Mesothelial cell of epicardium (in vitro differentiated cells): ENCODE measurements at places on chromosomes 1 and 21. TPM values are rescaled to one million over a fixed set of nuclear protein-coding genes. Genes with fewer than 3 reads are reported as not detected.

Gene GSTM2
- total RNA-seq = 169 to 186 TPM (median 177 TPM) in 3 replicates

Gene RIIAD1
- not detected in 3 replicates for total RNA-seq

Gene IQGAP3
- 13.9 to 17.6 TPM (median 15.3 TPM) in 3 replicates for total RNA-seq

Gene SPATA17
- 1.5 to 2.9 TPM (median 2.3 TPM) in 3 replicates for total RNA-seq

Gene EPHA8
- total RNA-seq = 0.09 TPM in 1 of 3 replicates, not detected in the others

Gene RERE
- 177 to 187 TPM (median 187 TPM) in 3 replicates for total RNA-seq

Gene TCP10L
- total RNA-seq = 1.4 to 1.6 TPM (median 1.5 TPM) in 3 replicates

Gene S100A5
- total RNA-seq = not detected in 3 replicates

Gene IPP
- total RNA-seq = 19.8 to 23.1 TPM (median 20.6 TPM) in 3 replicates

Gene LCE2A
- not detected in 3 replicates for total RNA-seq

Gene GUCA2B
- not detected in 3 replicates for total RNA-seq

Gene HSPA6
- 0.13 to 0.38 TPM (median 0.25 TPM) in 3 replicates for total RNA-seq

Gene COL16A1
- total RNA-seq = 365 to 389 TPM (median 380 TPM) in 3 replicates

Gene PFDN2
- 49.7 to 53.2 TPM (median 50.8 TPM) in 3 replicates for total RNA-seq

DNA sequence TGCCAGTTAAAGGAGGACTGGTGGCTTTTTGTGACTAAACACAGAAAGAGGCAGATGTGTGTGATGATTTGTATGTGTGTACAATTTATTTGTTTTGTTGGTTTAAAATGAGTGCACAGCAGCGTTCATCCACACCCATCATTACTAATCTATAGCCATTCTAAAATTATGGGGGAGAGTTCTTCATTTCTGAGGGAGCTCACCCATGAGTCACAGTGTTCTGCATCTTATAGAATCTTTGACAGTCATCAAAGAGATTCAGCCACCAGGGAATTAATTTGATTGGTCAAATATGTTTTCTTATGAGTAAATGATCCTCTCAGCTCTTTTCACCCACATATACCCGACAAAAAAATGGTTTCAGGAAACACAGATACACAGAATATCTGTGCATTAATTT, 147.9 kb downstream of the GREM2 start:
- no peak for DNase-seq

GRCh38 chr1:54361342-54361741, 44.9 kb downstream of the SSBP3 start:
- DNase-seq = no peak

GRCh38 chr1:63847308-63847910, 73.6 kb downstream of the ROR1 start:
- no peak for DNase-seq

GRCh38 chr1:147771226-147772125, 11.1 kb upstream of the GJA5 start:
- DNase-seq = no peak

GRCh38 chr1:54812801-54813484, 11.8 kb upstream of the TTC22 start:
- DNase-seq = no peak

DNA sequence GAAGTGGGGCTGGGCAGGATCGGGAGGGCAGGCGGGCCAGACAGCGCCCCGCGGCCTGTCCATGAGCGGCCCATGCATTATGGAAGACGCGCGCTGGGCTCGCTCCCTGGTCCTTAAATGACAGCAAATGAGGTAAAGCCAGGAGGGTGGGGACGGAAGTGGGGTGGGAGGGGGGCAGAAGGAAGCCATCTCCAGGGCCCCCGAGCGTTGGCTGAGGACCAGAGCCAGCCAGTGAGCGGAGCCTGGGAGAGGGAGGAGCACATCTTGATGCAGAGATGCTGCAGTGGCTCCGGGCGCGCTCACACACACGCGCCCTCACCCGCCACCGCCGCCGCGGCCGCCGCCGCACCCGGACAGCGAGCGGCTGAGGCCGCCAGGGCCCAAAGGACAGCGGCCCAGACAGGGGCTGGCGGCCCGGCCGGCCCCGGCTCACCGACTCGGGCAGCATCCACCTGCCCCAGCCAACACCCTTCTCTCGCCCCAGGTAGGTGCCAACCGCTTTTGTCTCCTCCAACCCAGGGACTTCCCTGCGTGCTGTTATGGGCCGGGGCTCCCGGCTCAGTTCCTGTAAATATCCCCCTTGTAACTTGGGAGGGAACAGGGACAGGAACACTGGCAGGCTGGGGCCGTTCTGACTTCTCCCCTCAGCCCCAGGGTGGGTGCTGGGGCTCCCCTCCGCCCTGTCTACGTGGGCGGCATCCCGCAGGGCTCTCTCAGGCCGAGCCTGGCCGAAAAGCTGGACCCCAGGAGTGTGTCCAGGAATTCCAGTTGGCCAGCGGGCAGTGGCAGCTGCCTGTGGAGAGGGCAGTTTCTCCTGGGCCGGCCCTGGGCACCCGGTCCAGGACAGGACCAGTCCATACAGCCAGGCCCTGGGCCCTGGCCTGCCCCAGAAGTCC, at the start of gene CNTN2:
Gene CNTN2 (plus strand): TSS at position 302 of the 896 bp plus-strand sequence. CDS start 9,974 bp downstream, outside the sequence.
- no peak for DNase-seq

GRCh38 chr1:112140743-112141142, 151.3 kb upstream of the KCND3 start:
- no peak for DNase-seq

DNA sequence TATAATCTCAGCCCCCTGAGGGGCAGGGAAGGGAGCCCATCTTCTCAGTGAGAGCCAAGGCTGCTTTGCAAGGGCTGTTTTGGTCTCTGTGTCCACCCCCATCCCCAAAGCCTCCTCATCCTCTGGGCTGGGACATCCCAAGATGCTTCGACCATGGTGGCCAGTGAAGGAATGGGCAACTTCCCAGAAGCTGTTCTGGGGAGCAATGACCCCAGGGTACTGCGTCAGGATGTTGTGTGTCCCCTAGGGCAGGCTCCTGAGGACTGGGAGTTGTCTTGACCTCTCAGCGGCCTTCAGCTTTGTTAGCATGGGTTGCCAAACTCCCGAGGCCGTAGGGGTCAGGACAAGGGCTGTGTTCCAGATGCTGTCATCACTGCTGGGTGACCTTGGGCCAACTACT, 238.4 kb upstream of the POU3F1 start:
- peak; percentile 26 for DNase-seq

DNA sequence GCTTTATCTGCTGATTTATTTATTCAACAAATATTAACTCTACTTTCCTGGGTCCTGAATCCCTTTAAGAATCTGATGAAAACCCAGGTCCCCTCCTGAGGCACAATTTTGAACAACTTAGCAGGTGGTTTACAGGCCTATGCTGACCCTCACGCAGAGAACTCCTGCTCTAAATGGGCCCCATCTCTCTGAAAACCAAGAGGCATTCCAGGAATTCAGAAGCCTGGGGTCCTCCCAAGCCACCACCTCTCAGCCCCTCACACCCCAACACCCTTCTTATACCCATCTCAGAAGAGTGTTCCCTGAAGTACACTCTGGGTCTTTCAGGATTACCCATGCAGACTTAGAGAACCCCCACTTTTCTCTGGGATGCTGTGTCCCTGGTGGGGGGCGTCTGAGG, 34.5 kb downstream of the LHX4 start:
- no peak for DNase-seq

GRCh38 chr21:40587736-40588346, 259.1 kb downstream of the DSCAM start:
- DNase-seq = no peak

- no peak for DNase-seq
Measured at GRCh38 chr1:110515891-110516290, 3.1 kb downstream of the KCNA10 start.

GRCh38 chr1:51535006-51535592, 16.0 kb upstream of the EPS15 start:
- no peak for DNase-seq

DNA sequence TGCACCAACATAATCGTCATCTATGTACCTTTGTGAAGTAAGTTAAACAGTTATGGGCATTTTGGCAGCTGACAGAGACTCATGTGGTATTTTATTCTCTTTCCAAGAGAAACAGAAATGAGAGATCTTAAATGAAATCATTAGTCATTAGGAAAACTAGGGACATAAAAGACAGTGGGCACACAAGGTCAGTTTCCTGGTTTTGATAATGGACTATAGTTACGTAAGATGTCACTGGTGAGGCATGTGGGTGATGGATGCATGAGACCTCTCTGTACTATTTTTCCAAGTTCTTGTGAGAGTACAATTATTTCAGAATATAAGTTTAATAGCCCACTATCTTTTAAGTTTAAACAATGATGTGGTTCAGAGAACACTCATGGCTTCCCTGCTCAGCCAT, 216.9 kb downstream of the APP start:
- no peak for DNase-seq

GRCh38 chr1:245990315-245991022, 516.6 kb downstream of the SMYD3 start:
- DNase-seq = no peak

DNA sequence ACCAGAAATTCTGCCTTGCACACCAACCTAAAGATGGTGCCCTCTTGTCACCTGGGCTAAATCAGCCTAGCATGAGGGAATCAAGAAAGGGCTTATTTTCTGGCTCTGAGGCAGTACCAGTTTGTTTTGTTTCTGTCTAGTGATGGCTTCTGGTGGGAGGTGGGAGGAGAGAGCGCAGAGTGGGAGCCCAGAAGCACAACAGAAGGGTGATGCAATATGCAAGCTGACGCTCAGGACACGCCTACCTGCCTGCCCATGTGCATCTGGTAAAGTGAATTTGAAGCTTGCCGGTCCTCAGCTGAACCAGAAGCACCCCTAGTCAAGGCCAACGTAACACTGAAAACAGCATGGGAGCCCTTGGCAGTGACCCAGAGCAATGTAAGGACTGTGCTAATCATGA, 138.4 kb upstream of the TIAM1 start:
- DNase-seq = no peak

DNA sequence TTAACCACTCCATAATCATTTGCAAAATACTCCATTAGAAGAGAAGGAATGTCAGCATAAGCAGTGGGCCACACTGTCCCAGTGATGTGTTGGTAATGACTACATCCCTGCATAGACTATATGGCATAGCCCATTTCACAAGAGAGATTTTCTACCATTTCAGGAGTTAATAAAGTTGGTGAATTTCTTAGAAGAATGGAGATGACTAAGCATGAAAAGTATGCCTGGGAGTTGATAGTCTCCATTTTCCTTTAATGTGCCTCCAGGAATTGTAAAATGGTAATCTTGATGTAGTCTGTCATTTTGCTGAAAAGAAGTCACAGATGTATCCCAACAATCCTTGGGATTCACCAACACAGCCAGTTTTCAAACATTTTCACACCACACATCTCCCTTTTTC, 608.8 kb upstream of the CHRM3 start:
- no peak for DNase-seq

GRCh38 chr1:151137789-151138188, 8.6 kb downstream of the SEMA6C start:
- no peak for DNase-seq
